ENCODE measurements at places on chromosomes 7 and 10. TPM values are rescaled to one million over a fixed set of nuclear protein-coding genes. Genes with fewer than 3 reads are reported as not detected.

The CTAGE6 gene
- total RNA-seq = 0.96 TPM

The BAG3 gene
- 17.8 TPM for total RNA-seq

The EEPD1 gene
- total RNA-seq = 1.2 TPM

The NKX1-2 gene
- not detected for total RNA-seq

The LRGUK gene
- total RNA-seq = 0.60 TPM

GRCh38 chr7:130970196-130970595 is 236.2 kb upstream of the KLF14 start:
- peaks cover 51% of the 10 kb centered on the region for H3K36me3 ChIP-seq
- no peak for DNase-seq
- peaks cover 73% of the 10 kb centered on the region for H3K4me1 ChIP-seq
- no peaks in the 10 kb centered on the region for H3K27me3 ChIP-seq
- peak overlapping the region; percentile 55 for H3K4me3 ChIP-seq

GRCh38 chr7:105937411-105937810 is 25.7 kb upstream of the CDHR3 start:
- no peaks in the 10 kb centered on the region for H3K36me3 ChIP-seq
- no peak overlapping the region for H3K4me3 ChIP-seq
- DNase-seq = no peak
- peaks cover 7% of the 10 kb centered on the region for H3K4me1 ChIP-seq

DNA sequence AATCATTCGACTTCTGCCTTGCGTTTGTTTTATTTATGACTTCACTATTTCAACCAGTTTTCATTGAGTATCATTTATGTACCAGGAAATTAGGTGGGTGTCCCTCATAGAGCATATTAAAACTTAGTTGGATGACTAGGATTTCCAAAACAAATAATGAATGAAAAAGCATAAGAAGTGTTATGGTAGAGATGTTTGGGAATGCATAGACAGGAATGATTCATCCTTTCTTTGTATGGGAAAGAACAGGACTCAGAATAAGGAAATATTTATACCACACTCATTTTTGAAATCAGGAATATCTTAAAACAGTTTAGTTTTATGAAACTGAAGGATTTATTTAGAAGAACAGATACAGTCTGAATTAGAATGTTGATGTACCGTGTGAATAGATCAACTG is 315.7 kb downstream of the EXOC4 start:
- no peak overlapping the region for H3K27ac ChIP-seq
- no peak overlapping the region for H3K4me3 ChIP-seq
- H3K27me3 ChIP-seq = no peaks in the 10 kb centered on the region

DNA sequence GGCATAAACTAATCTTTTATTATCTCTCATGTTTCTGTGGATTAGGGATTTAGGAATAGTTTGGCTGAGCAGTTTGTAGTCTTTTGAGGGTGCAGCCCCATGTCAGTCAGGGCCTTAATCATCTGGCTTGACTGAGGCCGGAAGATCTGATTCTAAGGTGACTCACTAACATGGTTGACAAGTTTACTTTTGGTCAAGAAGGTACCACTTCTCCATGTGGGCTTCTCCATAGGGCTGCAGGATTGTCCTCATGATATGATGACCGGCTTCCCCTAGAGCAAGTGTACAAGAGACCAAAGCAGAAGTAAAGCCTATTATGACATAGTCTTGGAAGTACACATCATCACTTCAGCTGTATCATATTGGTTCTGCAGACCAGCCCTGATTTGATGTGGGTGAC is 45.9 kb upstream of the OIT3 start:
- no peak for DNase-seq
- H3K36me3 ChIP-seq = peaks cover 22% of the 10 kb centered on the region
- no peak overlapping the region for H3K27ac ChIP-seq
- H3K4me1 ChIP-seq = no peaks in the 10 kb centered on the region
- H3K27me3 ChIP-seq = no peaks in the 10 kb centered on the region

GRCh38 chr7:82087099-82087498 is 317.3 kb upstream of the HGF start:
- H3K27me3 ChIP-seq = no peaks in the 10 kb centered on the region
- H3K27ac ChIP-seq = no peak overlapping the region
- DNase-seq = no peak
- H3K4me3 ChIP-seq = no peak overlapping the region
- no peaks in the 10 kb centered on the region for H3K4me1 ChIP-seq
- H3K36me3 ChIP-seq = no peaks in the 10 kb centered on the region

GRCh38 chr7:6614953-6615722 is at the start of gene ZNF853:
ZNF853 (plus strand) TSS chr7:6615610; CDS start chr7:6616175, 565 bp downstream.
- H3K36me3 ChIP-seq = no peaks in the 10 kb centered on the region
- H3K4me3 ChIP-seq = peak within 1 kb of the TSS; percentile 70
- H3K27ac ChIP-seq = peak within 1 kb of the TSS; percentile 91
- no peak for DNase-seq
- H3K27me3 ChIP-seq = no peaks in the 10 kb centered on the region

DNA sequence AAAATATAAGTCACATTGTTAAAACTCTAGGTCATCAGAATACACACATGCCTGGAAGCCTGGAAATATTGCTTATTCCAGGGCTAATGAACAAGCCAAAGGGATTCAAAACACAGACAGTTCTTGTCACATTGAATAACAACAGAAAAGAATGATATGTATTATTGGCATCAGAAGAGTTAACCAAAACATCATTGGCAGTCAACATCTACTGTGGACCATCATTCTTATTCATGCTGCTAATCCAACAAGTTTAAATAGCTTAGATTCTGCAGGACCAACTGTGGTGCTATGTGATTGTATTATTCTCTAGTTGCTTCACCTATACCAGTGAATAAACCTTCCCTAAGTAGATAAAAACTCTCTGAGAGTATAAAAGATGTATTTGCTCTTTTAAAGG is 198.3 kb downstream of the NEBL start:
- H3K27ac ChIP-seq = no peak overlapping the region
- no peaks in the 10 kb centered on the region for H3K27me3 ChIP-seq
- no peaks in the 10 kb centered on the region for H3K36me3 ChIP-seq
- DNase-seq = no peak
- H3K4me3 ChIP-seq = no peak overlapping the region

DNA sequence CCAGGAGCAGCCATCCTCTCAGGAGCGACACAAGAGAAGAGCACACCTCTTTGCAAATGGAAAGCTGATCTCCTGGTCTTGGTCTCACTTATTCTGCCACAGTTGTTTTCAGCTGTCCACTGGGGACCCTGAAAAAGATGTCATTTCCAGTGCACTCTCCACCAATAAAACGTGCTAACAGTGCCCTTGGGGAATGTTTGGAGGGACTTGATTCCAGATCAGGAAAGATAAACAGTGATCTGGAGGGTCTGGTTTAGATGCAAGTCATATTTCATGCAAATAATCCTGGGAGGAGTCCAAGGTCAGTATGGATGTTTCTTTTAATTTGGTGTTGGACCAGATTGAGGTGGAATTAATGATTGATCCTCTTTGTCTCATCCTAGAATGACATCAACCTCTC is 185.0 kb downstream of the CREB5 start:
- no peak overlapping the region for H3K27ac ChIP-seq
- H3K4me1 ChIP-seq = peaks cover 6% of the 10 kb centered on the region
- no peak overlapping the region for H3K4me3 ChIP-seq
- H3K36me3 ChIP-seq = no peaks in the 10 kb centered on the region
- no peak for DNase-seq
- no peaks in the 10 kb centered on the region for H3K27me3 ChIP-seq

DNA sequence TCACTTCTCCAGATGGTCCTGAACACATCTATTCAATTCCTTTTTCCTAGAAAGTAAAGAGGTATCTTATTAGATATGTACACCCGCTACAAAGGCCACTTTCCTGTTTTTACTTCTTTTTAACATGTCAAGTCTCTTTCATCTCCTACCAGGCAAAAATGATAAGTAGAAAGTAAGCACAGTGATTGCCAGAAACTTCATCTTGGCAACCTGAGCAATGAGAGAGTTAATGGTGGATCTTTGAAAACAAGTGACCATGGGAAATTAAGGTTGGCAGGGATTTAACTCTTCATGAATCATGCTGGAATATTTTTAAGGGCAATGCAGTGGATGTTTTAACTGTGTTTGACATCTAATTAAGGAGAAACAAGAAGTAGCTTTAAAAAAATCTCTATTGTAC is 2.7 kb downstream of the SEMA3A start:
- H3K27me3 ChIP-seq = peaks cover 2% of the 10 kb centered on the region

All from naive thymus-derived CD8-positive, alpha-beta T cell (primary cell).